Bronchial epithelial cell (primary cell): ENCODE measurements at places on chromosomes 13 and 19.
A peak's percentile ranks its signal among the peaks of the same experiment; 100 is the strongest.

DNA sequence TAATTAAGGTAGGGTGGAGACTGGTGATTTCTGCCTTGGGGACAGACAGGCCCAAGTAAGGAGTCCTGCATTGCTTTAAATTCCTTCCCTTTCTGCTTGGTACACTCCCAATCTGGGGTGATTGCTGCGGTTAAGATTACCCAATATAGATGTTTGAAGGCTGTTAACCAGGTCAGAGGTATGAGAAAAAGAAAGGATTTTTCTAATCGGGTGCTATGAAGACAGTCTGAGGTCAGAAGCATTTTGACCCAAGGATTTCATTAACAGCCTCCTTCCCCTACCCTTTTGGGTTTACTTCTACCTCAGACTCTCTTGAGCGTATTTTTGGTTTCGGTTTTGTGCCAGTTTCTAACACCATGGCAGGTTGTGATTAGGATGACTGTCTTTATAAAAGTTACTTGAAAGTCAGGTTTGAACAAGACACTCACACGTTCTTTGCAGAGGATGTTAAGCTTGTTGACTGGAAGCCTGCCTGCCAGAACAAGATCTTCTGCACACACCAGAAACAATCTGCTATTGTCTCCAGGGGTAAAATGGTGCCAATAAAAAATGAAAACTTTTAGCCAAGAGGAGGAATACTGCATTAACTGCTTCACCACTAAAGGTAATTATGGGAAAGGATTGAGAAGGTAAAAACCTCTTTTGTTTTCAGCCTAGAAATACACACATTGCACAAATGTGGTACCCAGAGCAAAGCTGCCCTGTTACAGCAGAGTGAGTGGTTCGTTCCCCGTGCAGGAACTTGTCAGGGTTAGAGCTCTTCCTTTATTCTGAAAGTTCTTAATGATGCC, 108.8 kb downstream of the NDFIP2 start:
- peak; percentile 95 for DNase-seq

GRCh38 chr19:7681340-7682174, 924 bp downstream of the TRAPPC5 start:
- DNase-seq: peak; percentile 50

DNA sequence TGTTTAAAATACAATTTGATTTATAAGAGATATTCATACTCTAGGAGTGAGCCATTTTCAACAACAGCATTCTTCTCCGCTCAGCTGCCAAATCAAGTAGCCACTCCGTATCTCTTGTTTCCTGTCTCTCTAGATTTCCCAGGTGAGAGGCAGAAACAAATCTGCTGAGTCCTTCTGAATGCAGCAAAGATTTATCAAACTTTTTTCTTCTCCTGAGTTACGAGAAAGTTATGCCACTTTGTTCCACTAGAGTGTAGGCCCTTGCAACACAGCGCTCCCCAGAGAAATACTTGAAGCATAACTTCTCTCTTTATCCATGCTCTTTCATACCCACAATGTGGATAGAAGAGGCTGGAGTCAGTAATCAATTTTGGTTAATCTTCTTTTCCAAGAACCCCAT, 1960.8 kb downstream of the OLFM4 start:
- no peak for DNase-seq

- no peak for DNase-seq
Observed at GRCh38 chr13:100580045-100580444, 8.5 kb downstream of the GGACT start.

- DNase-seq: no peak
Observed at GRCh38 chr19:12777217-12778016, 2.1 kb upstream of the HOOK2 start.

GRCh38 chr19:2408247-2408646, 19.1 kb downstream of the TIMM13 start:
- DNase-seq: no peak

- DNase-seq: no peak
Observed at GRCh38 chr13:90615767-90616166, 731.7 kb upstream of the MIR17HG start.

GRCh38 chr13:93724187-93724586, 497.6 kb downstream of the GPC6 start:
- no peak for DNase-seq

GRCh38 chr13:29522044-29522685, 73.3 kb downstream of the SLC7A1 start:
- no peak for DNase-seq

- DNase-seq: peak; percentile 77
Observed at GRCh38 chr13:73060251-73061160, 1.7 kb downstream of the KLF5 start.

DNA sequence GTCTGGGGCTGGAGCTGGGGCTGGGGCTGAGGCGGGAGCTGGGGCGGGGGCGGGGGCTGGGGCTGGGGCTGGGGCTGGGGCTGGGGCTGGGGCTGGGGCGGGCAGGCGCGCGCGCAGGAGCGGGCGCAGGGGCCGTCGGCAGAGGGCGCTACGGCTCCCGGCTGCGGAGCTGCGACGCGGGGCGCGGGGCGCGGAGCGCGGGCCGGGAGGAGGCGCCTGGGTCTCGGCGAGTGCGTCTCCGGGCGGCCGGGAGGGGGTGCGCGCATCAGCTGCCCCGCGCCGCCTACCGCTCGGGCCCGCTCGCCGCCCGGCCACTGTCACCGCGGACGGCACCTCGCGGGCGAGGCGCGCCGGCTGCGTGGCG, 422 bp upstream of the MTUS2 start:
- no peak for DNase-seq

GRCh38 chr13:44153496-44153895, 220.1 kb upstream of the SERP2 start:
- DNase-seq: no peak

GRCh38 chr13:110965038-110965754, 50.3 kb upstream of the ANKRD10 start:
- DNase-seq: peak; percentile 93

DNA sequence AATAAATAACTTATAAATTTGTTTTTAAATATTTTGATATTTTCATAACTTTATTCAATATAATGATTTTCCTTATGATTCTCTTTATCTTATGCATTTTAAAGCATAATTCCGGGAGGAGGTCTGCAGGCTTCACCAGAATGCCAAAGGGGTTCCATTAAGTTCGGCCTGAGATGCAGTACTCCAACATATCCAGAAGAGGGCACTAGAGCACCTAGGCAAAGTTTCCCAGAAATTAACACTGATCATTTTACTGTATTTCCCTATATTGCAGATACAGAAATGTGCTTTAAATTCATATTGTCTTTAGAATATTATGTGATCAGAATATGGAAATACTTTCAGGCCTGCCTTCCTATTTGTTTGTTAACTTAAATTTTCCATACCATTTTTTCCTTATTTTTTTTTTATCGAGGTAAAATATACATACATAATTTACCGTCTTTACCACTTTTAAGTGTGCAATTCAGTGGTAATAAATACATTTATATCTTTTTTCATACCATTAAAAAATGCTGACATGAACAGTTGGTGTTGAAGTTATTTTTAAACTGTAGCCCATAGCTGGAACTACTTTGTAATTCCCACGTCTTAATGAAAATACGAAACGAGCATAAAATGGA, 58.9 kb upstream of the TM9SF2 start:
- DNase-seq: peak; percentile 43

- DNase-seq: no peak
Observed at GRCh38 chr19:30886222-30886621, 463.0 kb downstream of the TSHZ3 start.

DNA sequence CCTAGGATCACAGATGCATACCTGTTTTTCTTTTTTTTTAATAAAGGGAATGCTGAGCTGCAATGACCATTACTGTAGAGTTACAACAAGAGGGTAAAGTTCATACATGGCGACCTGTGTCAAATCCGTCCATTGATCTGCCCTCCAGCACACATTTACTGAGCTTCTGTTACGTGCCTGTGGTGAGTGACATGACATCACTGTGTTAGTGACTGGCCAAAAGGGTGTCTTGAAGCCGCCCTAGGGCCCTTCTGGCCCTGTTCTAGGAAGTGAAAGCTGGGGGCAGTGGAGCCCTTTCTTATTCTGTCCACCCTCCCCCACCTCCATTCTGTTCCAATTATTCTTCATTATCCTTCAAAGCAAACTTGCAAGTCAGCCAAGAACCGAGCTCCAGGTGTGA, 66.3 kb downstream of the ZIC5 start:
- no peak for DNase-seq

DNA sequence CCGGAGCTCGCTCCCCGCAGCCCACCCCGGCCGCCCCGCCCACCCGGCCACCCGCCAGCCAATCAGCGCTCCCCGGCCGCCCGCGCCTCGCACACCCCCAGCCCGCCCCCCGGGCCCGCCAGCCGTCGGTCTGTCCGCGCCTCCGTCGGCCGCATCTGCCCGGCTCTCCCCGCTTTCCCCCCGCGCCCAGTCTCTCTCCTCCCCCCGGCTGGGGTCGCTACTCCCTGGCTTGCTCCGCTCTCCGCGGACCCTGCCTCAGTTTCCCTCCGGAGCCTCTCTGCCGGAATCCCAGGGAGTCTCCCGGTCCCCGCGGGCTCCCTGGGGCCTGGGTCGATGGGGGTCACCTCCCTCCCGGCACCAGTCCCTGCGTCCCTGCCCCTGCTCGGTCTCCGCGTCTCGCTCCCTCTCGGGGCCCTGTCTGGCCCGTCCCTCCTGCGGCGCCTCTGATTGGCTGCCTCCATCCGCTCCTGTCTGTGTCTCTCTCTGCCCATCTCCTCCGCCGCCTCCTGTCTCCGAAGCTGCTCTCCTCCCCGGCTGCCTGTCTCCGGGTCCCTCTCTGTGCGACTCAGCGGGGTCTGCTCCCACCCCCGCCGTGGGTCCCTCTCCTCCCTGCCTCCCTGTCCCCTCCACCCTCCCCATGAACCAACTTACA, 484 bp downstream of the IL11 start:
- peak; percentile 58 for DNase-seq

GRCh38 chr13:72469906-72470305, 257.5 kb downstream of the MZT1 start:
- no peak for DNase-seq
